ENCODE measurements at places on chromosomes 12 and 14.

- DNase-seq: no peak
These were observed 588 bp downstream of the MBIP start for GRCh38 chr14:36319899-36320199.

DNA sequence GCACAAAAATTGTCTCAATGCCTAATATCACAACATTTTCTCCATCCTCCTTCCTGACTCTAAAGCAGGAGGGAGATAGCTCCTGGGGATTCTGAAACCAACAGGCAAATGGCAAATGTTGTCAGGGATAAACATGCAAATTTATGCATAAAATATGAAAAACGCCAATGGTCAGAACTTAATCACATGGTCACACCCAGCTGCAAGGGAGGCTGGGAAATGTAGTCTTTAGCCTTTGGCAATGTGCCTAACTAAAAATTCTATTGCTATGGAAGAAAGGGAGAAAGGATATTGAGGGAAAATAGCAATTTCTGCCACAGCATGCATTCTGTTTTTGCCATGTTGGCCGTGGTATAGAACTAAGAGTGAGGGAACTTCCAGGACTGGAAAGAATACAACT is 11.7 kb upstream of the OASL start:
- DNase-seq: no peak

DNA sequence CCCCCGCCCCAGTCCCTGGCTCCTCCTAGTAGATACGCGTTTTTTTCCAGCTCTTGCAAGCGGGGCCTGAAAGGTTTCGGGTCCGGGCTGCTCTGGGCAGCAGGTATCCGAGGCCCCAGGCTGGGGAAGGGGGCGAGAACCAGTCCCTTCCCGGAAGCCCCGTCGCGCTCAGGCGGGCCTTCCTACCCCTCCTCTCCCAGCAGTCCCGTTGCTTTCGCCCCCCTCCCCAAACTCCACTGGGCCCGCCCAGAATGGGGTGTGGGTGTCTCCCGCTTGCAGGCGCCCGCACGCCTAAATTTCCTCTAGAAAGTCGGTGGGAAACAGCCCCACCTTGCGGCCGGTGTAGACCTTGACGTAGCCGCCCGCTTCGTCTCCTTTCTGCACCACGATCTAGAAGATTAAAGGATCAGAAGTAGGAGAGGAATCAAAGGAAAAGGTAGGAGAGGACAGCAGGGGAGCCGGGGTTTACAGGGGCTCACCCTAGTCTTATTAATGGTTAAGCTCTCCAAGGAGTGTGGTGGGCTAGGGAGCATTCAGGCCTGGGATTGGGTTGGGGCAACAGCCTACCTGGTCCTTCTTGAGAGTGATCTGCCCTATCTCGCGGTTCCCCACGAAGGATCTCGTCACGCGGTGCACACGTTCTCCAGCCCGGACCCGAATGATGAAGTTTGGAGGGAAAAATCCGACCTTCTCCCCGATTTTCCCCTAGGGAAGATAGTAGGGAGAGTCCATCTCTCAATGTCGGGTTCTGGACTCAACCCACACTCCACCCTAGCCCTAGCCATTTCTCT is 7.3 kb downstream of the STAC3 start:
- DNase-seq: peak; percentile 71

- no peak for DNase-seq
These were observed 41.4 kb upstream of the PPFIA2 start for GRCh38 chr12:81800298-81801148.

Data from CD4-positive, alpha-beta T cell treated with Interferon gamma for 1 hour (primary cell).